Choroid plexus epithelial cell (primary cell): ENCODE measurements at places on chromosomes 13 and 19.

DNA sequence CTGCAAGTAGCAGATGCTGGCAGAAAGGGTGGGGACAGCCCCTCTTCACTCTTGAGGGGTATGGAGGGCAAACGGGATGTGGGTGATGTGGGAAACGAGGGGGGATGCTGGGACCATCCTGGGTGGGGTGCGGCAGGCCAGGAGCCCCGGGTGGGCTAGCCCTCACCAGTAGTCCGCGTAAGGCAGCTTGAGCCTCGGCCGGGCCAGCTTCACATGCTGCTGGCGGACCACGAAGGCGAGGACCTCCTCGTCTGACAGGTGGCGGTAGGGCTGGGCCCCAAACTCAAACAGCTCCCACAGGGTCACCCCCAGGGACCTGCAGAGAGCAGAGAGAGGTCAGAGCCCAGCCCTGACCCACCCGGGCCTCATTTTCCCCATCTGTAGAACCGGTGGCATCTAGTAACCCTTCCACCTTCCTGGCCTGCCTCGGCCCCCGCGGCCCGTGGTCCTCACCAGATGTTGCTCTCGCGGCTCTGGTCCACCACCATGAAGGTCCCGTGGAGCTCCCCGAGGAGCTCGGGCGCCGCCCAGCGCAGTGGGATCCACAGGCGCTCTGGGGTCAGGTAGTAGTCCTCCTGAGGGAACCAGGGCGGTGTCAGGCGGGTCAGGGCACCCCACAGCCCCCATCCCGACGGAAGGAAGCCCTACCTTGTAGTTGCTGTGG is 10.7 kb downstream of the LMTK3 start:
- DNase-seq, result no peak

DNA sequence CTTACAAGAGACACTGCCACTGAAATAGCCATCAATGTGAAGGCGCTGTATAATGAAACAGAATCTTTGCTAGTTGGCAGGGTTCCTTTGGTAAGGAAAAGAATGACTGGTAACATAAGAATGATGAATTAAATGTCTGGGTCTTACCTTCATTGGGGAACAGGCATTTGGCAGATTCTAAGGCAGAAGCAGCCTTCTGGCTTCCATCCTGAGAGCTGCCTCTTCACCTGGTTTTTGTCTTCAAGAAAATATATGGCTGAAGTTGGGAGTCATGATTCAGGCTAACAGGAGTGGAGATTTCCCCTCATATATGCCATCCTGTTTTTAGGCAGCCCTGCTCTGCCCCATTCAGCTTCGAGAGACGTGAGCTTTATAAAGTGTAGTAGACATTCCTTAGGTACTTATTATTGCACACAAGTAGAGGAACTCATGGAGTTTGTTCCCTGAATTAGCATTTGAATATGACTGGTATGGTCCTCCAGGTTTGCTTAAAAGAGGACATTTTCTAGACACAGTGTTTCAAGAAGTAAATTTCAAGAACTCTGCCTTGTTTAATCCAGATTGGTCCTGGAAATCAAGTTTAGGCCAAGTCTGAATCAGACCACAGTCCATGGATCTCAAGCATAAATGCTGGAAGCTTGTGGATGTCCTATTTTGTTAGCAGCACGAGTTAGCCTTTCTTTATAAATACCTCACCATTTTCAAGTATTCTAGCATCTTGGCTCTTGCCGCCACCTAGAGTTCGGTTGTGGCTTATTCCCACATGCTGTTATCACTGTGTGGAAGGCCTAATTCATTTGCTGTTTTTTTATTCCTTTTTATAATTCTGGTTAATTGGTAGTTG is 56.2 kb upstream of the AKAP11 start:
- DNase-seq, result peak; percentile 82

- DNase-seq, result no peak
These were observed 375.6 kb downstream of the ENOX1 start for GRCh38 chr13:43411211-43411610.

GRCh38 chr19:18745931-18746330 is 45.2 kb downstream of the COMP start:
- DNase-seq, result no peak

GRCh38 chr19:46946611-46947238 is 72.9 kb upstream of the NPAS1 start:
- peak; percentile 44 for DNase-seq

GRCh38 chr13:102771298-102772041 is 2.1 kb downstream of the TEX30 start:
- no peak for DNase-seq

DNA sequence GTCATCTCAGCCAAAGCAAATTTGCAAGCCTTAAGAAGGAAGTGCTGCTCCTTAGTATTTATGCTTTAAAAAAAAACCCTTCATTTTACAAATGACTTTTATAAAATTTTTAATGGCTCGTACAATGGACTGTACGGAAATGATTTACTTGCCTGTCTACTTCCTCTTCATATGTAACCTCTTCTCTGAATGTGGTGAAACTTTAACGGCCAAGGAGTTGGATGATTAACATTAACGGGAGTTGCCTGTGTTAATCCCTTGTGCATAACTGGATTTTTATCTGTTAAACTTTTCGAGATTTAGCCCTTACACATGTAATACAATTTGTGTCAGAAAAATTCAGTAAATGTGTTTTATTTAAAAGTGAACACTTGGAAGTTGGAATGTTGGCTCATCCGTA is 429.4 kb downstream of the TBC1D4 start:
- DNase-seq, result no peak

GRCh38 chr13:28248080-28248479 is 109.7 kb downstream of the PAN3 start:
- DNase-seq, result no peak

GRCh38 chr19:10338940-10339339 is 484 bp downstream of the ICAM3 start:
- DNase-seq, result no peak

DNA sequence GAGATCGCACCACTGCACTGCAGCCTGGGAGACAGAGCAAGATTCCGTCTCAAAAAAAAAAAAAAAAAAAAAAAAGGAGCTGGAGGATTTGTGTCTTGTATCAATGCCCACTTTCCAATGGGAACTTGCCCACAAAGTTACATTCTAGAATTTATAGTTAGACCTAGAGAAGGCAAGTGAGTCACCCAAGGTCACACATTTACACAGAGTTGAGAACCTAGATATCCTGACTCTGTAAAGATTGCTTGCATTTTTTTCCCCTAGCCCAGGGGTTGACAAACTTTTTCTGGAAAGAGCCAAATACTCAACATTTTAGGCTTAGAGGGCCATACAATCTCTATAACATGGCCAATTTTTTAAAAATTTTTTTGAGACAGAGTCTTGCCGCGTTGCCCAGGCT is 7.7 kb upstream of the BRD4 start:
- no peak for DNase-seq

- no peak for DNase-seq
These were observed 14.4 kb downstream of the RGL3 start for GRCh38 chr19:11404588-11405222.

DNA sequence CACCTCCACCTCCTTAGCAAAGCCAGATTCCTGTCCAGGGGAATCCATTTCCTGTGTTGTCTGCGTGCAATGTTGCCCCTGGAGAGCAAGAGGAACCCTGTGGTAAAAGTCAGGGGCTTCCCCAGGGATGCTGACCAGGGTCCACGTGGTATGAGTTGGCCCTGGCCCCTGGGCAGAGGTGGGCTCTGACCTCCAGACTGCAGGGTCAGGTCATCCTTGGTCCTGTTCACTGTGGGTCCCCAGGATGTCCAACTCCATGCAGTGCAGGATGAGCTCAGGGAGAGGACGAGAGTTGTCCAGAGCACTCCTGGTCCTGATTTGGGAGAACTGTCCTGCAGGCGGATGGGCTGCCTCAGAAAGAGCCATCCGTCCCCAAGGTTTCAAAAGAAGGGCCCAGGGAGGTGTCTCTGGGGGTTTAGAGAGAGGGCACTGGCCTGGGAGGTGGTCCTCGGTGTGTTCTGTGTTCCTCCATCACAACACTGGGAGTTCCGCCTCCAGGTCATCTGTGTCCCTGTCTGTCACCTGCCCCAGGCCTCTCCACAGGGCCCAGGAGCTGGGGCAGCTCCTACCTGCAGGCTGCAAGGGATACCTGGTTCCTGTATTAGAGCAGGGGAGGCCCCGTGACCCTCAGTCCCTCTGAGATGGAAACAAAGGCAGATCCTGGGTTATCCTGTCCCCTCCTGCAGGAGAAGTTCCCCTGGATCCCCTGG is 1.2 kb upstream of the CEACAM4 start:
- no peak for DNase-seq

DNA sequence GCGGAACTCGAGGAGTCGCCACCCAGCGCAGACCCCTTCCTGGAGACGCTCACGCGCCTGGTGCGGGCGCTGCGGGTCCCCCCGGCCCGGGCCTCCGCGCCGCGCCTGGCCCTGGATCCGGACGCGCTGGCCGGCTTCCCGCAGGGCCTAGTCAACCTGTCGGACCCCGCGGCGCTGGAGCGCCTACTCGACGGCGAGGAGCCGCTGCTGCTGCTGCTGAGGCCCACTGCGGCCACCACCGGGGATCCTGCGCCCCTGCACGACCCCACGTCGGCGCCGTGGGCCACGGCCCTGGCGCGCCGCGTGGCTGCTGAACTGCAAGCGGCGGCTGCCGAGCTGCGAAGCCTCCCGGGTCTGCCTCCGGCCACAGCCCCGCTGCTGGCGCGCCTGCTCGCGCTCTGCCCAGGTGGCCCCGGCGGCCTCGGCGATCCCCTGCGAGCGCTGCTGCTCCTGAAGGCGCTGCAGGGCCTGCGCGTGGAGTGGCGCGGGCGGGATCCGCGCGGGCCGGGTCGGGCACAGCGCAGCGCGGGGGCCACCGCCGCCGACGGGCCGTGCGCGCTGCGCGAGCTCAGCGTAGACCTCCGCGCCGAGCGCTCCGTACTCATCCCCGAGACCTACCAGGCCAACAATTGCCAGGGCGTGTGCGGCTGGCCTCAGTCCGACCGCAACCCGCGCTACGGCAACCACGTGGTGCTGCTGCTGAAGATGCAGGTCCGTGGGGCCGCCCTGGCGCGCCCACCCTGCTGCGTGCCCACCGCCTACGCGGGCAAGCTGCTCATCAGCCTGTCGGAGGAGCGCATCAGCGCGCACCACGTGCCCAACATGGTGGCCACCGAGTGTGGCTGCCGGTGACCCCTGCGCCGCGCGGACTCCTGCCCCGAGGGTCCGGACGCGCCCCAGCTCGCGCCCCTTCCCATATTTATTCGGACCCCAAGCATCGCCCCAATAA is 2.3 kb downstream of the AMH start:
- DNase-seq, result no peak

DNA sequence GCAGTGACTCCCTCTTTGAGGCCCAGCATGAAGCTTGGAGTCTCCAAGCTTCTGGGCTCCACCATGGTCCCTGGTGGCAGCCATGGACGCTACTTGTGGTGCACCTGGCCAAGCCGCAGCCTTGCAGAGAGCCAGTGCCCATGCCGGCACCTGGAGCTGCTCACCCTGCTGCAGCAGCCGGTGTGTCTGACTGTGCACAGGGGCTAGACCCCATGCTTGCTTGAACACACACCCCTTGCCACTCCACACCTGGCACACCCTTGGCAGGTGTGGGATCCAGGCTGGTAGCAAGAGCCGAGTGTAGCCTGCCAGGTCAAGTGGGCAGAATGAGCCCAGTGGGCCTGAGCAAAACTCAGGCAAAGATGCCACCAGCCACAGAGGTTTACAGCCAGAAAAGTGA is 18.6 kb upstream of the MLLT1 start:
- DNase-seq, result no peak

- DNase-seq, result no peak
These were observed 12.5 kb downstream of the POLR1D start for GRCh38 chr13:27634231-27634630.

DNA sequence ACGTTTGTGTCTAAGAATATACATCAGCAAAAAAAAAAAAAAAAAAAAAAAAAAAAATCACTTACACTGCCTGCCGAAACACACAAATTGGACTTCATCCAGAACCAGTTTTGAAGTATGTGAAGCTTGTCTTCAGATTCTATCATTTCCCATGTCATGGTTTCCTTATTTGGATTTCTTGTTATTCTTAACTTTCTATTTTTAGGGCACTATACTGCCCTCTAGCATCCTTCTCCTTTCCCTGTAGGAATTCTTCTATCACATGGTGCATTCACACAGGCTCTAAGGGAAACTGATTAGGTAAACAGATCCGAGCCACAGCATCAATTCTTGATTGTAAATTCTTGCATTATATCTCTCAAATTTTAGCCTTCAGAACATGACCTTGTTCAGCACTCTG is 1507.5 kb downstream of the OLFM4 start:
- DNase-seq, result no peak

DNA sequence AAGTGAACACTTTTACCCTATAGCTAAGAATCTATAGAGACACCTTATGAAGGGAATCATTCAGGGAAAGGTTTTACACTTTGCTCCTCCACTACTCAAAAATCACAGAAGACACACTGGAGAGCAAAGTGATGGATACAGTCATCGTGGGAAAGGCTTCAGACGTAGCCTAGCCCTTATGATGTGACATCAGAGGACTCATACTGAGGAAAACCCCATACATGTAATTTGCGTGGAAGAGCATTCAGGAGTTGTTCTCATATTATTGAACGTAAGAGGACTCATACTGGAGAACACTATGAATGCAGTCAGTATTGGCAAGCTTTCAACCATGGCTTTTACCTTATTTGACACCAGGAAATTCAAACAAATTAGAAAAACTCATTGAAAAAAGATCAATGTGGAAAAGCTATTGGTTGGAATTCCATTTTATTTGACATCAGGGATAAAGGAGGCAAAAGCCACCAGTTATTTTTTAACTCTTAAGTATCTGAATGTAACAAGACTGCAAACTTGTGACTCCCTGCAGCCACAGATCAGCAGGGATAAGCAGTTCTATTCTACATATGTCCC is 16.1 kb upstream of the ZNF274 start:
- no peak for DNase-seq

DNA sequence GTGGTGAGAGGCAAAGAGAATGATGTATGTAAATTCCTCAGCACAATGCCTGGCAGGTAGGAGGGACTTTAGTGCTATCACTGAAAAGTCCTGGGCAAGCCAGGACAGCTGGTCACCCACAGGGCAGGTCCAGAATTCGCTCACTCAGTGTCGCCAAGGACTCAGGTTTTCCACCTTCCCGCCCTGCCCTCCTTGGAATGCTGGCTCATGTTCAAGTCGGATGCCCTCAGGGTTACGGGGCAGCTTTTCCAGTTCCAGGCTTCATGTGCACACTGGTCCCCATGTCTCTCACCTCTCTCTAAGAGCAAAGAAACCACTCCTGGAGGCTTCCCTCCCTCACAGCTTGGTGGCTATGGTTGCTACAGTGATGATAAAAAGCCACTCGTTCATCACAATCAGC is 24.8 kb upstream of the NAXD start:
- no peak for DNase-seq

DNA sequence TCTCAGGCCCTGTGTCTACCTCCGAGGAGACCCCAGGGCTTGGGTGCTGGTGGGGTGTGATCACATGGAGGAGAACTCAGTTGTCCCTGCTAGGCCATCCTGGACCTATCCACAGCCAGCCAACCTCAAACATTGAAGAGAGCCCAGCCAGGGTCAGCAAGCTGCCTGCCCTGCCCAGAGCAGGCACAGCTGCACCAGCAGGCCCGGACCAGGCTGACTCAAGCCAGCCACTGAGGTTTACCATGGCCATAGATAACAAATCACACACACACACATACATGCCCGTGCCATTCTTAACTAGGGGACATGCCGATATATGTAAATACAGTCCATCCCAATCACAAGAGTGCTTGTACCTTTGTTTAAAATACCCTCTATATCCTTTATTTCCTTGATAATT is 8.1 kb downstream of the ARHGEF7 start:
- DNase-seq, result no peak

- no peak for DNase-seq
These were observed 253.8 kb downstream of the SLITRK5 start for GRCh38 chr13:87925006-87925405.
